ENCODE measurements at places on chromosomes 13 and 19. TPM values are rescaled to one million over a fixed set of nuclear protein-coding genes. Genes with fewer than 3 reads are reported as not detected.

Gene ZNF610
- polyA plus RNA-seq, result 2.8 TPM

Gene TRPC4
- polyA plus RNA-seq, result 0.50 TPM

DNA sequence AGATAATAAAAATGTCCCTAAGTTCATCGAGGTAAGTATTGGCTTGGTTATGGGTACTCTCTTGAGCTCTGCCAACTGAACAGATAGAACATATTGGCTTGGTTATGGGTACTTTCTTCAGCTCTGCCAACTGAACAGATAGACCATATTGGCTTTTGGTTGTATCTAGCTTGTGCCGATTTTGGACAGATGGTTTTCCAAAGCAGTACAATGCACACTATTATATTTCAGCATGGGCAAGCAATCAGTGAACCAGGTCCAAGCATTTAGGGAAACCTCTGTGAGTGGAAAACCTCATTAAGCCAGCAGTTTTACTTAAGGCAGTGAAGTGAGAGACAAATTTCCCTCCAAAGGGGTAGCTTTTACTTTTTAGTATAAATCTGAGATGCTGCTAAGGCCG is 1440.5 kb upstream of the SPRY2 start:
- H3K27me3 ChIP-seq, result no peaks in the 10 kb centered on the region
- DNase-seq, result no peak
- H3K4me1 ChIP-seq, result no peaks in the 10 kb centered on the region
- no peak overlapping the region for H3K27ac ChIP-seq

DNA sequence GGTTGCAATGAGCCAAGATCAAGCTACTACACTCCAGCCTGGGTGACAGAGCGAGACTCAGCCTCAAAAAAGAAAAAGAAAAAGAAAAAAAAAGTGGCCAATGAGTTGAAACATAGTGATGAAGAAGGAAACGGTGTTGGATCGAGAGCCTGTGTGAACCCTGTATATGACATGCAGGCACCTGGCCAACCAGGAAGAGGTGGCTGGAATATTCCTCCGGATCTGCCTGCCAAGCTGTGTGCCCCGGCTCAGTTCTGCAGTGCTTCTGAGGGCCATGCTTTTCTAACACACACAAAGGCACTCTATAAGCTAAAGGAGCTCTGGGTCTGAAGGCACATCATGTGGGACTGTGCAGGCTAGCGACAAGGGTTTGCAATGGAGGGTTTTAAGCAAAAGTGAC is 3.7 kb upstream of the ZNF444 start:
- no peaks in the 10 kb centered on the region for H3K36me3 ChIP-seq
- no peak for DNase-seq
- H3K4me1 ChIP-seq, result peaks cover 18% of the 10 kb centered on the region
- H3K4me3 ChIP-seq, result no peak overlapping the region
- H3K27ac ChIP-seq, result no peak overlapping the region

- no peaks in the 10 kb centered on the region for H3K27me3 ChIP-seq
- no peak overlapping the region for H3K27ac ChIP-seq
- no peak for DNase-seq
These were observed 174.3 kb upstream of the NBEA start for GRCh38 chr13:34767778-34768177.

Measured in heart left ventricle (tissue), 16 donors.